ENCODE measurements at places on chromosomes 12 and 14.

GRCh38 chr14:61663312-61663979 lies 31.9 kb upstream of the HIF1A start:
- DNase-seq: no peak

GRCh38 chr12:115129727-115130126 lies 445.8 kb upstream of the TBX3 start:
- DNase-seq: no peak

- no peak for DNase-seq
Observed at GRCh38 chr12:57965766-57966165, 24.4 kb downstream of the ATP23 start.

DNA sequence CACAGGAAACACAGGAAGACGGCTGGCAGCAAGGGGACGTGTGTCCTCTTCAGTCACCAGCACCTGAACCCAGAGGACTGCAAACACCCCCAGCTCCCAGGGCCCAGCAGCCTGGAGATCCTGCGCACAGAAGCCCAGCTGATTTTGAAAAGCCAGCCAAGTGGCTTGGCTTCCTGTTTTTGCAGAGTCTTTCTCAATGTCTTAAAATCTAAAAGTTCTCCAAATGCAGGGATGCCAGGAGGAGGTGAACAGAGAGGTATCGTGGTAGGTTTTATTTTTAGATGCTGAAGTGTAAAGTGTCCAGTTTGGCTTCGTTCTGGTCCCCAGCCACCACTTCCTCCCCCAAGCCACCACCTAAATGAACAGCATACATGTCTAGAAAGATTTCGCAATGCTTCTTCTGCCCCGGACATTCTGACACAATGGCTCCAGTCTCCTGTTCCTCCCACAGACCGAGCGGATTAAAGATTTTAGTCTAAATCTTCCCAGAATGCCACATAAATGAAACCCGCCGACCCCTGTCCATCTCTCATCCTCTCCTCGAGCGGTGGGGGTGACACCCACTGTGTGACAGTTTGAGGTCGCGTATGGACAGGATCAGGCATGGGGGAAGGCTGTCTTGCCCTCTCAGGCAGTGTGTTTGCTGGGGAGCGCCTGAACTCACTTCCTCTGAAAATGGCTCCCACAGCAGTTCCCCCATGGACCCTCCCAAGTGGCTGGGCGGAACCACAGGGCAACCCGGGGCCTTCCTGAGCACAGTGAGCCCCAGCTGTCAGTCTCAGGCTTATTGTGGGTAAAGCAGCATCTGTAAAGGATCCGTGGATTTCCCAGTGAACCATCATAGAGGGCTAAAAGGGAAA lies 41.6 kb downstream of the ITPK1 start:
- no peak for DNase-seq

DNA sequence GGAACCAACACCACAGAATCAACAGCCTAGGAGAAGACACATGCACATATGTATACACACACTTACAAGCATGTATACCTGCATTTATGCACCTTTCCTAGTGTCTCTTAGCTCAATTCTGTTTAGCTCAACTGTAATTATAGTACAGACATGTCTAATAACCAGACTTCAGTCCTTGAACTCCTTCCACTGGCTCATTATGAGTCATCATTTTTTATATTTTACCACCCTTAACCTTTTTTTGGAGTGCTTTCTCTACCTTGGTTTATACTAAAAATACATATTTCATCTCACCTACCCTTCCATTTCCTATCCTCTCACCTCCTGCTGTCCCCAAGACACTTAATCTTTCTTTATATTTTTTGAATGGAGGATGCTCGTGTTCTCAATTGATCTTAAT lies 110.4 kb downstream of the ARID2 start:
- no peak for DNase-seq

DNA sequence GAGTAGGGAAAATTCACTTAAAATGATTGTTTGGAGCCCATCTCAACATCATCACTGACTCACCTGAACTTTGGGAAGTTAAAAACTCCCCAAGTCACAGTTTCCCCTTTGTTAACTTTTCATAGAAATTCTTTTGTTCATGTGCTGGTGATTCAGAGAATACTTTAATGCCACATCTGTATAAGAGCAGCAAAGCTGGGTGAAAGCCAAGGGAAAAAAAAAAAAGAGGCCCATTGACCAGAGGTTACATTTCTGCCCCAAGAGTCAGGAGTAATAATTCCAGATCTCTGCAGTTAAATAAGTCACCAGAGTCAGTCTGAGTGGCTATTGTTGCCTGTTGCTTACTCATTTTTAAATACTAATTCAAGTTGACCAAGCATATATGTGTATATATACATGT lies 136.4 kb upstream of the LGR5 start:
- no peak for DNase-seq

GRCh38 chr14:75141967-75142366 lies 15.1 kb upstream of the NEK9 start:
- peak; percentile 47 for DNase-seq

DNA sequence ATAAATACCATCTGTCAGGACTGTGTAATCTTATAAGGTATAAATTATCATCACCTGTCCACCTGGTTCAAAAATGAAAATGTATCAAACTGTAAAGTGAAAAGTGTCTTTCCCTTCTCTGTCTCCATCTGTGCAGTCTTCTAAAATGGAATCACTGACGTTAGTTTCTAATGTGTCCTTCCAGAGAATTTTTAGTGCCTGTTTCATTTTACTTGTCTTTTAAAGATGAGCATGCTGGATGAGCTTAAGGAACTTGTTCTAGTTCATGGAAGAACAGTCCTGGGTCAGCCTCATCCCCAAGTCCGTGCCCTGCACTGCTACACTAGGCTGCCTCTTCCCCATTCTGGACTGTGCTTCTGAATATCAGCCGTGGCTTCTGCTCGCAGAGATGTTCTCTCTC lies 5.4 kb upstream of the NT5DC3 start:
- no peak for DNase-seq

DNA sequence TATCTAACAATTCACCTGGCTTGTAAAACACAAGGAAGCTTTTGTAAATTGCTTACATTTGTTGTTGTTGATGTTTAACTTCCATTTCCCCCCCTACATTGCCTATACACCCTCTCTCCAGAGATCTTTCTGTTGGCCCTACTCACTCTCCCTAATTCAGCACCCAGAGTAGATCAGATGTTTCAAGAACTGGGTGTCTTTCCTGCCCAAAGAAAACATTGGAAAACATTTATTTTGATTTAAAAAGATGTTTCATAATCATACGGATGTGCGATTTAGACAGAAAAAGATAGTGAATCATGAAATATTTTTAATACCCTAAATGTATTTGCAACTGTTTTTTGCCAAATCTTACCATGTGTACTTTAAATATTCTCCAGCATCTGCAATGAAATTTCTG lies 446.4 kb upstream of the RGS6 start:
- no peak for DNase-seq

DNA sequence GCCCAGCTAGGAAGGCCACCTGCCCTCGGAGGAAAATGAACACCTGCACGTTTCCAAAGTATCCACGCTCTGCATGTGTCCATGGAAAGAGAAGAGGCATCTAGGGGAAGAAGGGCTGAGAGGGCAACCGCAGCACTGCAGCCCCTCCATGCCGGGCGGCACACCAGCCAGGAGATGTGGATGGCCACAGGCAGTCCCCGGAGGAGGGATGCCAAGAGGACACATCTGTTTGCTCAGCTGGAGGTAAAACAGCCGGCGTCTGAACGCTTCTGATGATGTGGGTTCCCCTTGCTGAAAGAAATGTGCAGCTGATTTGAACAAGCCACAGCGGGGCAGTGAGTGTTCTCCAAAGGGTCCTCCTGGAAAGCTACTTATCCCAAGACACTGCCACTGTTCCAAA lies 34.0 kb downstream of the CHGA start:
- DNase-seq: no peak

DNA sequence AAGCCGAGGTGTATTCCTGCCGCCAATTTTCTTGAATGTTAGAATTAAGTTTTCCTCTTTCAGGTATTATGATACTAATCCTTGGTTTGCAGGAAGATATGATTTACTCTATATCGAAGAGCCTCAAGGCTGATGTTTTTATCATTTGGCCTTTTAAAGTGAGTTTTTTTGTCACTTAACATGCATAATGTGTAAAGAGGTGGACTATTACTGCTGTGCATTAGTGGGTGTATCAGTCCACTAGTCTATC lies 11.1 kb upstream of the TMPO start:
- no peak for DNase-seq

DNA sequence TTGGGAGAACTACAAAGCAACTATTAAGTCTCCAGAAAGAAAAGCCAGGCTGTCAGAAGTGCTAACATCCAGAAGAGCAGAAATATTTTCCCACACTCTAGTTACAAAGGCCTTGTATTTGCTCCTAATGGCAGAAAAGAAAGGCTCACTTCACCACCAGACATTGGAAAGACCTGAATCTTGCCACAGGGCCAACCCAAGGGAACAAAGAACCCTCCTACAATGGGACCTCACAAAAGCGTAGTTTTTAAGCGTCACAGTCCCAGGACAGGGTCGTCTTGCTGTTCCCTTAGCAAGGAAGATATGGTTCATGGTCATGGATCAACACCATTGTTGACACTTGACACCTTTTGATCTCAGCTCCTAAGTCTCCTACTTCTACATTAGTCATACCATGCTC lies 119.1 kb downstream of the RPS29 start:
- no peak for DNase-seq

DNA sequence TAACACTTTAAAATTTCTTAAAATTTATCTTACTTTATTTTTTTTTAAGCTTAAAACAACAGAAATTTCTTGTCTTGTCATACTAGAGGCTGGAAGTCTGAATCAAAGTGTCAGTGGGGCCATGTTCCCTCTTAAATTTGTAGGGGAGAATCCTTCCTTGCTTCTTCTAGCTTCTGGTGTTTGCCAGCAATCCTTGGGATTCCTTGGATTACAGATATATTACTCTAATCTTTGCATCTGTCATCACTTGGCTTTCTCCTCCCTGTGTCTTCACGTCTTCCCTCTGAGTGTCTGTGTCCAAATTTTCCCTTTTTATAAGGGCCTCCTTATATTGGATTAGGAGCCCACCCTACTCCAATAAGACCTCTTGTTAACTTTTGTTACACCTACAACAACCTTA lies 135.6 kb upstream of the PTPRB start:
- no peak for DNase-seq

DNA sequence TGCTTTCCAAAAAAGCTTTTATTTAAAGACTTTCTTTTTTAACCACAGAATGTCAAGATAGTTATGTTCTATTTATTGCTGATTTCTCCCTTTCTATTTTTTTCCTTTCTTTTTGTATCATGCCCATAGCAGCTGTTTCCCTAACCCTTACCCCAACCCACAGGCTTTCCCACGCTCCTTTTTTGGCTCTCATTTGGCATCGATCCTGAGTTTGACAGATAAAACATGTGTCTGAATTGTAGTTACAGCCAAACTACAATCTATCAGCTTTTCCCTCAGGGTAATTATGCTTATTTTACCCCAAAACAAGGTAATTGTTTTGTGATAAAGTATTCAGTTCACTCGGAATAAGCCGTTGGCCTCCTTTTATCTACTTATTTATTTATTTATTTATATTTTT lies 46.7 kb downstream of the PDE3A start:
- no peak for DNase-seq

DNA sequence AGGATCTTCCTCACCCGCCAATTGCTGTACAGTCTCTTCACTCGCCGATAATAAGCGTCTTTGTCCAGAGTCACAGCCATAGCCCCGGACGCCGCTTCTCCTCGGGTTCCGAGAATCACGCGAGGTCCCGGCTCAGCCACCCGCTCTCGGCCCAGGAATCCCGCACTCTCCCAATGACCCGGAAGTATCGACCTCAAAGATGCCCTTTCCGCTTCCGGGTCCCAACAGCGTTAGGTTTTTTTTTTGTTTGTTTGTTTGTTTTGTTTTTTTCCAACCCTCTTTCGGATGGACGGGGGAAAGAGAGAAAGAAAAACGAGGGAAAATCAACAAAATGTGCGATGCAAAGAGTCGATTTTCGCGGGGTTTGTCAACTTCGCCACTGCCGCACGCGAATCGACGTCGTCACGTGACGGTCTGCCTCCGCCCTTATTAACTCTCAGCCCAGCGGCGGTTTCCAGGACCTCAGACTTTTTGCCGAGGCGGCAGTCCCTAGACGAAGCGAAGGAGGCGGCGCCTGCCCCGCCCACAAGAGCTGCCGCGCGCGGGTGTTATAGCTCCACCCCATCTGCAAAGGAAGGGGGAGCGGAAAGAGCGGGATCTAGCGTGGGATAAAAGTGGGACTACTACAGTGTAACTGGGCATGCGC lies at the start of gene SUPT16H:
TSS of gene SUPT16H (minus strand) at position 172 of the 646 bp plus-strand sequence. CDS start at position 80, 92 bp downstream.
- DNase-seq: peak; percentile 96

DNA sequence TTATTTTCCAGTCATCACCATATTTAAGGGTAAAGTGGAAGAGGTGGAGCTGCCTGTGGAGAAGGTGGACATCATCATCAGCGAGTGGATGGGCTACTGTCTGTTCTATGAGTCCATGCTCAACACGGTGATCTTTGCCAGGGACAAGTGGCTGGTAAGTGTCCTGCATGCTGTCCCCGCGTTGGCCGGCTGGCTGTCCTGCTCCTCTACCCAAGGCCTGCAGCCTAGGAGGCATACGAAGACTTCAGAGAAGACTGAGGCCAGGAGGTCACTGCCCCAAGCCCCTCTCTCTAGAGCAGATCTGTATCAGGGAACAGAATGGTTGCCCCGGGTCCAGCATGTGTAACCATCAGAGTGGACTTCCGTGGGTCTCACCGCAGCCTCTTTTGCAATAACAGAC lies 77.7 kb downstream of the PRMT8 start:
- DNase-seq: no peak

DNA sequence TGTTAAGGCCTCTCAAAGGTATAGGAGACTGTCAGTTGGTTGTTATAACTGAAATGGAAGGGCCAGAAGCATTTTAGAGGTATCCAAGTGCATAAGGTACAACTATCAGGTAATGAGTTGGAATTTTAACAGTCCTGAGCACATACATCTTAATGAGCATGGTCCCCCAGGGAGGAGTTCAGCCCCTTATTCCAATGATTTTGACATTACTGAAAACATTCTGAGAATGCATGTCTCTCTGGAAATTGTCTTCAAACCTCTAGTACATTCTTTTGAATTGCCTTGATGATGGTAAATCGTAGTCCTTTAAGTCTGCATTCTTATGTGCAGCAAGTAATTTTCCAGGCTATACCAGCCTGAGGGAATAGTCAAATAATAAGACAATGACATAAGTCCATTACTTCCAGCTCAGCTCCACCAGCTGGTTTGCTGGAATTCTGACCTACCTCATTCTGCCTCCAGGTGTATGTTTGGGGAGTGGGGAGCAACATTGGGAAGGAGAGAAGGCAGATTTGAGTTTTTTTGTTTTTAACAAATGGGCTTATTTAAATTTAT lies 239.2 kb downstream of the MSRB3 start:
- DNase-seq: no peak

GRCh38 chr12:70691018-70691672 lies 53.9 kb upstream of the PTPRB start:
- peak; percentile 46 for DNase-seq

DNA sequence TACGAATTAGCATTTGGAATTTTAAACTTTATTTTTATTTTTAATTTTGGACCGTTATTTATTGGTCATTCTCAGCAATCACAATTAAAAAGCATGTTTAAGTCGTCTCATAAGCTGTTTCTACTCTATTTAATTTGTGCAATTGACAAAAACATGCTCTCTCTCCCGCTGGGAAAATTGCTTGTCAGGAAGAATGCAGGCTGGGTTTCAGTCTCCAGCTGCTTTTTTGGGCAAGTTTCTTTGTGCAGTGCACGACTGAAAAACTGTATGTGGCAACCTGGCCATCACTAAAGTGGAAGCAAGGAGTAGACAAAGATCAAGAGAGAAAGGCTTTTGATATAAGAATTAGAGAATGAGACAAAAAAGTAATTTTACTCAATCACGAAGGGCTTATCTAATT lies 941.5 kb upstream of the MDGA2 start:
- no peak for DNase-seq
